ENCODE measurements at places on chromosomes 5 and 9.

- DNase-seq, result no peak
Observed at GRCh38 chr5:102853680-102854079, 98.6 kb downstream of the PAM start.

- DNase-seq, result no peak
Observed at GRCh38 chr9:129964901-129965734, 77.9 kb downstream of the FNBP1 start.

- no peak for DNase-seq
Observed at GRCh38 chr9:135144581-135145170, 57.2 kb downstream of the OLFM1 start.

GRCh38 chr9:101201630-101202029 is 173.1 kb downstream of the PLPPR1 start:
- no peak for DNase-seq

GRCh38 chr5:134873494-134873893 is 677 bp upstream of the TXNDC15 start:
- no peak for DNase-seq

Data from kidney epithelial cell (primary cell).